NT2/D1 (cell line): ENCODE measurements at places on chromosomes 13 and 19.

DNA sequence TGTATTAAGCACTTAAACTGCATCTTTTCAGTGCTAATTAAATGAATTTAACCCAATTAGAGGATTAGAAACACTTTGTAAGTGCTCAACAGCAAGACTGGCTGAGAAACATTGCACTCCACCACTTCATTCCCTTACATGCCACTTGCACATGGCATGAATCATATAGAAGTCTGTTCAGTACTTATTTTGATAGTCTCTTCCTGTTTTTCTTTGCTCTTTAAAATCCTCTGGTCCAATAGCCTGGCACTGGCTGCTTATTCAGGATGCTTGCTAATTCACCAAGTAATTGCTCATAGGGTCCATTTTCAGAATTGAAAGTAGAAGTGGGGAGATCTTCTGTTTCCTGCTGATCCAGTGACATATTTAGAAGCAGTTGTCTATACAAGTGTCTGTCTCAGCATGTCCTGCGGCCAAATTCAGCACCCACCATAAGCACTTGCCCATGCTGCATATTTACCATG, 900.1 kb downstream of the PCDH9 start:
- no peak for DNase-seq

GRCh38 chr19:14977128-14977527, 2.5 kb downstream of the SLC1A6 start:
- DNase-seq: no peak

GRCh38 chr13:30289533-30289932, 17.8 kb downstream of the KATNAL1 start:
- no peak for DNase-seq

GRCh38 chr13:47100214-47100853, 203.5 kb upstream of the HTR2A start:
- DNase-seq: no peak

DNA sequence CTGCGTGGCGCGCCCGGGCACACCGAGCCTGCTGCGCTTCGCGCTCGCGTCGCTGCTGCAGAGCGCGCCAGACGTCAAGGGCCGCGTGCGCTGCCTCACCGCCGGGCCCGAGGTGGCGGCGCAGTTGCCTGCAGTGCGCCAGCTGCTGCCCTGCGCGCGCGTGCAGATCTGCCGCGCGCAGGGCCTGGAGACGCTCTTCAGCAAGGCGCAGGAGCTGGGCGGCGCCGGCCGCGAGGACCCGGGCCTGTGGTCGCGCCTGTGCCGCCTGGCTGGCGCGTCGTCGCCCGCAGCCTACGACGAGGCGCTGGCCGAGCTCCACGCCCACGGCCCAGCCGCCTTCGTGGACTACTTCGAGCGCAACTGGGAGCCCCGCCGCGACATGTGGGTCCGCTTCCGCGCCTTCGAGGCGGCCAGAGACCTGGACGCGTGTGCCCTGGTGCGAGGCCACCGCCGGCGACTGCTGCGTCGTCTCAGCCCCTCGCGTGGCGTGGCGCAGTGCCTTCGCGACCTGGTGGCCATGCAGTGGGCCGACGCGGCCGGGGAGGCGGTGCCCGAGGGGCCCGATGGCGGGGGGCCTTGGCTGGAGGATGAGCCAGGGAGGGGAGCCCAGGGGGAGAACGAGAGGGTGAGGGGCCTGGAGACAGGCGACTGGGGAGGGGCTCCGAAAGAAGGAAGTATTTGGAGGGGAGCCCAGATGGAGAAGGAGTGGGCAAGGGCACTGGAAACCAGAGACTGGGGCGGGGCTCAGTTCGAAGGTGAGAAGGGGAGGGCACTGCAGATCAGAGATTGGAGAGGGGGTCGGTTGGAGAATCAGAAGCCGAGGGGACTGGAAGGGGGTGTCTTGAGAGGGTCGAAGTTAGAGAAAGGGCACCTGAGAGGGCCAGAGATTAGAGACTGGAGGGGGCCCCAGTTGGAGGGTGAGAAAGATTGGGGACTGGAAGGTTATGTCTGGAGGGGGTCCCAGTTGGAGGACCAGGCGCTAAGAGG, 24.7 kb downstream of the ZSWIM9 start:
- no peak for DNase-seq

DNA sequence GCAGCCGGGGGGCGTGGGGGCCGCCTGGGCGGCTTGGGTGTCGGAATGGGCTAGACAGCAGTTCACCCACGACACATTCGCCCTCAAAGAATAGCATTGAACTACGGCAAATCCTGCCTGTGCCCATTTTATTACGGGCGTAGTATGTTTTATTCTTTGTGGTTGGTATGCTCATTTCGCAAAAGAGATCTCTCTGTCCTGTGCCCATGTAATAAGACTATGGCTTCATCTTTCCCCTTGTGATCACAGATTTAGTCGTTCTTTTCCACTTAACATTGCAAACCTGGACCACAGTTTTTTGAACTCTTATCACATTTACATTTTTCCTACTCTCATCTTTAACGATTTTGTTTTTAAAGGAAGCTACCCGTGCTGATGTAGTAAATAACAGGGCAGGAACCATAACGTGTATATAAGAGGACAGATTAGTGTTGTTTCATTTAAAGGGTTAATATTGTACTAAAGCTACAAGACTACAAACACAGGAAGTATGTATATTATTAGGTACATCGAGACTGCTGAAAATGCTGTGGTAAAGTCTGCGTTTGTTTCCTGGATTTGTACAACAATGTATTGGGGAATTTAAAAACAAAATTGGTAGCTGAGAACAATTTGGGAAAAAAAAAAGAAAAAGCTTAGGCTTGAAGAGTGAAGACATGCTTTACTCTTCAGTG, 3.2 kb upstream of the MYCBP2 start:
- no peak for DNase-seq

DNA sequence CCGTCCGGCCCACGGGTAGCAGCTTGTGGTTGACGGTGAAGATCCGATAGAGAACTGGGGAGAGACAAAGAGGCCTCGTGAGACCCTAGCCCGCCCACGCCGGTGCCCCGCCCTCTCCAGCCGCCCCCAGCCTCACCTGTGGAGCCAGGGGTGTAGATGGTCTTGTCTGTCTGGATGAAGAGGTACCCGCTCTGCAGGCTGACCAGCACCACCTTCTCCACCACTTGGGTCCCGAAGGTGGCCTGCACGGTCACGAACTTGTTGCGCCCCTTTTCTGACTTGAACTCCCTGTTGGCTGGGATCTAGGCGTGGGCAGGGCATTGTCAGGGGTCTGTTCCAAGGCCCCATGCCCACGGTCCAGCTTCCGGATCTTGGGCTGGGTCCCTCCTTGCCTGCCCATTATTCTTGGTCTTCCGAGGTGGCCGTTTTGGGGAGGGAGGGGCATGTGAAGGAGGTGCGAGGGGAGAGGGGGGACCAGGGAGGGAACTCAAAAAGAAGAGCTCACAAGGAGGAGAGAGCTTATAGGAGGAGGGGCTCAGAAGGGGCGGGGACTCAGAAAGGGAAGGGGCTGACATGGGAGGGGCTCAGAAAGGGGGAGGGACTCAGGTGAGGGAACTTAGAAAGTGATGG, 2.2 kb downstream of the C3 start:
- DNase-seq: no peak
